Activated CD4-positive, alpha-beta T cell treated with anti-CD3 and anti-CD28 coated beads, Interleukin-2, Interleukin-4, amounts not matched to agents 100 ng/mL and 50 ng/mL, durations not matched to agents 16 hours and 8 hours (primary cell): ENCODE measurements at places on chromosomes 6 and 20.

GRCh38 chr6:150881911-150882481, 16.5 kb downstream of the MTHFD1L start:
- DNase-seq: no peak

- peak; percentile 88 for DNase-seq
Observed at GRCh38 chr6:26311385-26312095, 53.5 kb upstream of the BTN3A2 start.

DNA sequence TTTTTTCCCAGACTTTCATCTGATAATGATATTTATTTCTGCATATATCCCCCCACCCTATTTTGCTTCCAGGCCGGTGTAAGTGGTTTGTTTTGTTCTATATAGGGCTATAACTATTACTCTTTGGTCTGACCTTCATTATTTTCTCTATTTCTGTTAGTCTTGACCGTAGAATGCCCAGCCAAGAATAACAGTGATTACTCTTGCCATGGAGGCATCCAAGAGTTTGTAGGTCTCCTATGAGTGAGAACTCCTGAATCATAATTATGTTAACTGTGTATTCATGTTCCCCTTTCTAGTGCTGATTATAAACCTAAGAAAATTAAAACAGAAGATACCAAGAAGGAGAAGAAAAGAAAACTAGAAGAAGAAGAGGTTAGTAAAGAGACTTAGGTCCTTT, 52.2 kb downstream of the TOP1 start:
- DNase-seq: no peak

DNA sequence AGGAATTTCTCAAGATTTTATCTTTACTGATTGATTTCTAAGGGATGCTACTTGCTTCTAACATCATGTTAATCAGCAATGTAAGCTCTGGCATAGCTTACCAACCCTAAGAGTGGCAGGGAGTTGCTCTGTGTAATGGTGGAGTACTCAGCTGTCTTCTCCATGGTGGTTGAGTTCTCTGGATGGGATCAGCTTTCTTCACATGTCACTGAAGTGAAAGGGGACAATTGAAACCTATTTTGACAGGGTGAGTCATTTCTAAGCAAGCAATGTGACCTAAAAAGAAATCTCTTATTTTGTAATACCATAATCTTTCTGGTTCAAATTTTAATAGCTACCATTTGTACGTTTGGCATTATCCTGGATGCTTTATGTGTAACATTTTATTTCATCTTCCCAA, 430.4 kb downstream of the GJA1 start:
- DNase-seq: no peak

GRCh38 chr6:111609827-111610526, 4.3 kb upstream of the TRAF3IP2 start:
- no peak for DNase-seq

- no peak for DNase-seq
Observed at GRCh38 chr6:131858765-131859415, 51.1 kb downstream of the ENPP1 start.
